ENCODE measurements at places on chromosomes 16 and 17.

DNA sequence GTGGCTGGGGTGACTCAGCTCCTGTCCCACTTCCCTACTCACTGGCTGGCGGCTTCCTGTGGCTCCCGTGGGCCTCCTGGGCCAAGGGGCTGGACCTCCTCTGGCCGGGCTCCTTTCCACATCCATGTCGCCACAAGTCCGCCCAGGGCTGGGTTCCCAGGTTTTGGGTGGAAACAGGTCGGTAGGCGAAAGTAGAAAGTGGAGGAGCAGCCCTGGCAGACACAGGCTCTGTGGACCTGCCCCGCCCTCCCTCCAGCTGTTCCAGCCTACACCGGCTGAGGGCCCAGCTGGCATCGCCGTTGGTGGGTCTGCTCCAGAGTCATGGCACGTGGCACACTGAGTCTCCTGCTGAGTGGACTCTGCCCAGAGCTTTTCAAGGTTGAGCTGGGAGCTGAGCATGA lies 28.7 kb downstream of the GSE1 start:
- DNase-seq: no peak

- DNase-seq: no peak
These were observed 1.2 kb upstream of the OGFOD3 start for GRCh38 chr17:82419540-82419939.

DNA sequence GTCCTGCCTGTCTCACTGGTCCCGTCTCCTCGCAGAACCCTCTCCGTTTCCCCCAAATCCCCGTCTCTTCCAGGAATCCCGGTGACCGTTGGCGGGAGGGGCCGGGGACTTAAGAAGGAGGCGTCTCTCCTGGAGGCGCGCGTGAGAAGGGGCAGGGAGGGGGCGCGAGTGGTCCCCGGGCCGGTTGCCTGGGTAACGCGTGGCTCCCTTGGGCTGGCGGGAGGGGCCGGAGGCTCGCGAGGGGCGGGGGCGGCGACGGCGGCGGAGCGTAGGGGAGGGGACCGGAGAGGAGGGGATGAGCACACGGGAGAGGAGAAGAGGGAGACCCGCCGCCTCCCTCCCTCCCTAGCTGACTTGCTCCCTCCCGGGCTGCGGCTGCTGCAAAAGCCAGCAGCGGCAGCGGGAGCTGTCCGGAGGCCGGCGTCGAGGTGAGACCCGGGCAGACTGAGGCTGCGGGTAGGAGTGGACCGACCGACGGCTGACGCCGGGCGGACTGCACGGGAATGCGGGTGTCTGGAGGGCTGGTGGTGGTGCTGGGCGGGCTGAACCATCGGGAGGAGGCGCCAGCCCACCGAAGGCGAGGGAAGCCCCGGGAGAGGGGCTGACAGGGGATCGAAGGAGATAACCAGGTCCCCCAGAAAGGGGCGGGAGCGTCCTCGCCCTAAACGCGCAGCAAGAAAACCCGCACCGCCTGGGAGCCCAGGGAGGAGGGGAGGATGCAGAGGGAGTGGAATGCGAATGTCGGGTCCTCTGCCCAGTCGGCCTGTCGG lies at the start of gene PRRT2:
Gene PRRT2 (plus strand): TSS at position 298 of the 770 bp plus-strand sequence. CDS start 862 bp downstream, outside the sequence.
- peak; percentile 39 for DNase-seq

- DNase-seq: no peak
These were observed 35.8 kb upstream of the NF1 start for GRCh38 chr17:31058976-31059375.

DNA sequence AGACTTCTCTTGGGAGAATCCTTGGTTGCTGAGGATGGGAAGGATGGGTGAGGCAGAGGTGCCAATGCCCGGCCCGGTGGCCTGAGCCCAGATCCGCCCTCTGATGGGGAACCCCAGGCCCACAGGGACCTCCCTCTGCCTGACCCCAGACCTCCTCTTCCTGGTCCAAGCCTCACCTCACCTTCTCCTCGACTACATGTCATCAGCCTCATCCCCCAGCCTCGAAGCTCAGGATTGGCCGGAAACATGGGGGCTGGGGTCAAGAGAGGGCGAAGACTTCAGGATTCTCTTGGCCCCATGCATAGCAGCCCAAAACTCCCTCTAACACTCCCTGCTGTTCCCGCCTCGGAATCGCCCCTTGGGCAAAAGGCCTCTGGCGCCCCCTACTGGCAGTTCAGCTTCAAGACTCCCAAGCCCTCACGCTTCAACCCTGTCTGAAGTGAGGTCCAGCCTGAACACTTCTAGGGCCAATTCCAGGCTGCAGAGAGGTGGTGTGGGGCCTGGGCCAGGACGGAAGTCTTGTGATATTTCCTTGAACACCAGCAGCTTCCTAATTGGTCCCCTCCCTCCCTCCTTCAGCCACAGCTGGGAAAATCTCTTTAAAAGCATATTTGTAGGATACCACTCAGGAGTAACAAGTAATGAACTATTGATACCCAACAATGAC lies 47.2 kb downstream of the ARHGAP27 start:
- DNase-seq: peak; percentile 80

GRCh38 chr17:74868251-74868907 lies 4.4 kb downstream of the FDXR start:
- no peak for DNase-seq

GRCh38 chr16:27217256-27217655 lies 13.9 kb downstream of the KDM8 start:
- DNase-seq: no peak

DNA sequence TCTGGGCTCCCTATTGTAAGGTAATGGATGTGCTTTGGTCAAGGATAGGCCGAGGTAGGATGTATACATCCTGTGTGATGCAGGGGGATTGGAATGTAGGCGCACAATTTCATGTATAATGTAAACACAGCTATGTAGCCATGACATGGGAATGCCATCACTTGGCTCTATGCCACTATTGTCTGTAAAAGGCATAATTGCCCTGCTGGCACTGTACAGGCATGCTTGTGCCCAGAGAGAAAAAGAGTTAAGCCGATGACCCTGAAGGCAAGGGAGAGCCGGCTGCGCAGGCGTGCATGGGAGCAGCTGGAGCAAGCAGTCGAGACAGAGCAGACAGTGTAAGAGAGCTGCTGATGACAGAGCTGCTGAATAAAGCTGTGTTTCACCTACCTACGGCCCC lies 212.5 kb upstream of the CPHXL start:
- DNase-seq: no peak

DNA sequence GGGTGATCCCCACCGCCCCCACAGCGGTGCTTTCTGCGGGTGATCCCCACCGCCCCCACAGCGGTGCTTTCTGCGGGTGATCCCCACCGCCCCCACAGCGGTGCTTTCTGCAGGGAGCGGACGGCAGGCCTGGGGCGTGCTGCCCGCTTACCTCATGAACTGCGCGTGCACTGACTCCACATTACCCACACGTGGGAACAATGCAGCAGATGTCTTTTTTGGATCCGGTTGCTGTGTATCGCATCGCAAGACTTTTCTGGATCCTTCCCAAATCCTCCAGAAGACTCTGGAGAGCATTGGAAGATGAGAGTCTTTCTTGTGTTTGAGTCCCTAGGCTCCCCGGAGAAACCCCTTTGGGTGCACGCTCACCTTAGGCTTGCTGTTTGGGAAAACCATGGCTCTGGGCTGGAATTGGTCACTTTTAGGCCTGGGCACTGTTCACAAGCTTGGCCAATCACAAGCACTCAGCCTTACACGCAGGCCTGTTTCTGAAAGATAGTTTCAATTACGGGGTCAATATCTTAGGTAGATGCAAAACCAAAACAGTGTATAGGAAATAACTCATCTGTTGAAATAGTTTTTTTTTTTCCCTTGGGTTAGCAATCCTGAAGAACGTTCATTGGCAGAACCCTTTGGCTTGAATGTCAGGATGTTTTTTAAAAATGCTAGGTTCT lies 201.8 kb downstream of the RPTOR start:
- DNase-seq: no peak

GRCh38 chr17:65573282-65573602 lies 11.8 kb upstream of the AXIN2 start:
- no peak for DNase-seq

DNA sequence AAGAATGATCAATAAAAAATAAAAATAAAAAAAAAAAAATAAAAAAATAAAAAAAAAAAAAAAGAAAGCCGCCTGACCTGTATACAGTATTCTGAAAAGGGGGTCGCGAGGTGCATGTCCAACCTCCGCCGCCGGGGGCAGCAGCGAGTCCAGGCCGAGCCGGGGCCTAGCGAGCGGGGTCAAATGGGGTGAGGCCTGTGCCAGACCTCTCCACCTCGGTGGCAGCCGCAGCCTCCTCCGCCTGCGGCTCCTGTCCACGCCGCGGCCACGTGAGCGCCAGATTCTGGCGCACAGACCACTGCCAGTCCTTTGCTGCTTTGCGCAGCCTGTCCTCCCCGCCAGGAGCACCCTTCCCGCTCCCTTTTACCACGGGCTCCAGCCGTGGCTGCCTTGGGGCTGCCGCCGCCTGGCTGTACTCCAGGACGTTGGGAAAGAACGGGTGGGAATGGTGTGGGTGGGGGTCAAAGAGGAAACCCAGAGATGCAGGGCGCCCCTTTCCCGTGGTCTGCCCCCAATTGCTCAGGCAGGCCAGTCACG lies 2.4 kb upstream of the BCKDK start:
- peak; percentile 52 for DNase-seq

DNA sequence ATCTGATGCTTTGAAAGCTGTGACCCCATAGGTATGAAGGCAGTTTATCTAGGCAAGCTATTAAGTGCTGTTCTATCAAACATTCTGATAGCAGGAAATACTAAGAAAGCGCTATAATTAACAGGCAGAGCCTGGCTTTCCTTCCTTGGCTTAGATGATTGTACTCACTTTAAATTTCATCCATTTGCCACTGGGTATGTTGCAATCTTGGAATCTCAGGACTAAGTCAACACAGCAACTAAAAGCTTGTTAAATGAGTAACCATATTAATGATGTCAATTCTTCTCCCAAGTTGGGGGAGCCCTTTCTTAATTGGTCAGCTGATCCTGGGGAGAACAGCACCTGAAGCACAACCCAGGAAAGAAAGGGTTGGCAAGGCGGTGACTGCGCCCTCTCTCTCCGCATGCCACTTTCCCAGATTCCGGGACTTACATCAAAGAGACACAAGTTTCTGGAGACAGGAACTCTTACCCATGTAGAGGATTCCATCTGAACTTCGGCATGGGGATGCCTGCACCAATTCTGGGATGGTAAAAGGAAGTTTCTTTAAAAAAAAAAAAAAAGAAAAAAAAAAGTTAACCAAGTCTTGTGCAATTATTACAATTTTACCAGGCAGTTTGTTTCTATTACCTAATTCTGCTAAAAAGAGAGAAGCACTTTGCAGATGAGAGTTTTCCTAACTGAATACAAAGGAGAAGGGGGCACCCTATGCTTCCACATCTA lies 54.4 kb upstream of the ICAM2 start:
- no peak for DNase-seq

GRCh38 chr16:26742040-26742439 lies 324.7 kb upstream of the C16orf82 start:
- no peak for DNase-seq

GRCh38 chr16:49969091-49970030 lies 55.7 kb upstream of the CNEP1R1 start:
- no peak for DNase-seq

DNA sequence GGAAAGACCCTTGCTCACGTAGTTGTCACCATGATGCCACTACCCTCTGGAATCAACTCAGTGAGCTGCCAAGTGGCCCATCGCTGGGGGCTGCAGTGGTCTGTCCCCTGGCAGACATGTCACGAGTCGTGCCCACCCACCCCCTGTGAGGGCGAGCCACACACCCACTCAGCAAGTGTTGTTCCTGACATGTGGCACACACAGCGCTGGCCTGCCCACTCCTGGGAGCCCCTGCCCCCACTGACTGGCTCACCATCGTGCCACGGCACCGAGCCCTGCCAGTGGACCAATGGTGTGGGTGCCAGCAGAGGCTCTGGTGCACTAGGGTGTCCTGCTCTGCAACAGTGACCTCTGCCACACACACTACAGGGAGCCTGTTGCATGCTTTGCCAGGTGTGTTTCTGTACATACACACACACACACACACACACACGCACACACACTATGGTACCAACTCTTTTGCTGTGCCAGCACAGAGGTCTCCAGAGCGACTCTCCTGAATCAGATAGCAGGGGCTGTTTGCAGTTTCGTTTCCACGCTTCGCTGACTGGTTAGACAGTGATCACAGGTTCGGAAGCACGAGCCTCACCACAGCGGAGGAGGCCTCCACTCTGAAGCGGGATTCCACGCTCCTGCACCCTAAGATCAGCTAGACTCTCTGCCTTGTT lies 7.7 kb downstream of the RTN4RL1 start:
- no peak for DNase-seq

- DNase-seq: no peak
These were observed 8.7 kb downstream of the DLX4 start for GRCh38 chr17:49977463-49978389.

- no peak for DNase-seq
These were observed 25.5 kb upstream of the AXIN2 start for GRCh38 chr17:65586899-65587298.

GRCh38 chr17:78831688-78832540 lies 8.7 kb downstream of the USP36 start:
- DNase-seq: no peak

DNA sequence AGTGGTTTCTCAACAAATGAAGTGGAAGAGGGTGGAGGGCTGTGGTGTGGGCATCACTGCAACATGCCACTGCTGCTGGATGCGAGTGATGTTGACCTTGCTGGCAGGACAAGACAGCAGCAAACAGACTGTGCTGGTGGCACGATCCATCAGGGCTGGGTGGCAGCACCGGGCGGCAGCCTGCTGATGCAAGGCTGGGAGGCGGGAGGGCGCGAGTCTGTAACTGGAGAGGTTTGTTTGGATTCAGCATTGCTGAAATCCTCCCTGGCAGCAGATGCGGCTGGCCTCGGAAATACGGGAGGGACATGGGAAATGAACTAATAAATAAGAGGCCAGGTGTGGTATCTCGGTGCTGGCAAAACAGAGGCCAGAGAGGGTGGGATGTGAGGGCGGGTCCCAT lies 224.2 kb downstream of the ENGASE start:
- DNase-seq: no peak

- DNase-seq: no peak
These were observed 693.0 kb upstream of the SOX9 start for GRCh38 chr17:71427801-71428200.

DNA sequence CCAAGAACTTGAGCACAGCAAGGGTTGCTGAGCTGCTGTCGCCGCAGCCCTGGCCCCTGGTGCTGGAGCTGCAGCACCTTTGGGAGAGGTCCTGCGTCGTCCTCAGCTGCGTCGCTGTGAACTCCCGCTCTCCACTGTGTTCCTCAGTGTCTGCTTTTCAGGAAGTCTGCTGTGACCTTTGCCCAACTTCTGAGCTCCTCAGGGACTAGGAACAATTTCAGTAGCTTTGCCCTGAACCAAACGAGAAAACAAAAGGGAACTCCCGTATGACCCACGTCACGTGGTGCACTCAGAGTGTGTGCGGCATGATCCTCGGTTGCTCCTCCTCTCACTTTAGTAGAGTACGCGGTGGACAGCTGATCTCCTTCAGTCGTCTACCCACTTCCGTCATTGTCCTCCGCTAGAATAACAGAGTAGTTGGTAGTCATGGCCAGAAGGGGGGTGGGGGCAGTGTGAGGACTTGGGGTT lies 44.2 kb downstream of the WDR45B start:
- DNase-seq: no peak
